SJSA1 (cell line): ENCODE measurements at places on chromosomes 7 and 10.

- no peak for DNase-seq
These were observed 180.0 kb upstream of the BMPER start for GRCh38 chr7:33725111-33726025.

GRCh38 chr7:125465527-125465926 is 535.9 kb upstream of the POT1 start:
- DNase-seq: no peak

DNA sequence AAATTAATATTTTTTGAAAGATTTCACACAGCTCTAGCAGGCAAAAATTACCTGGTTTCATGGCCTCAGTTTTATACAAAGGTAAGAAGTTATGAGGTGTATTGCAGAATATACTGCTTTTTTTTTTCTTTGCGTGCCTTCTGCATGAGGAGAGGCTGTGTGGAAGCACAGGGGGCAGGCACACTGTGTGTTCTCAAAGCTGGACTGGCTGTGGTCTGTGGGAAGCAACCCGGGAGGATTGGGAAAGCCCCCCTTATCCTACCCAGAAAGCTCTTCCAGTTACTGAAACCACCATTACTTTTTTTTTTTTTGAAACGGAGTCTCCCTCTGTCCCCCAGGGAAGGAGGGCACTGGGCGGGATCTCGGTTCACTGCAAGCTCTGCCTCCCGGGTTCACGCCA is 25.0 kb downstream of the ADARB2 start:
- no peak for DNase-seq

GRCh38 chr10:103812432-103812831 is 42.9 kb downstream of the SH3PXD2A start:
- no peak for DNase-seq

GRCh38 chr10:71078454-71079145 is 133.8 kb upstream of the UNC5B start:
- DNase-seq: peak; percentile 38

- no peak for DNase-seq
These were observed 6.3 kb upstream of the MYO1G start for GRCh38 chr7:44985033-44985695.

DNA sequence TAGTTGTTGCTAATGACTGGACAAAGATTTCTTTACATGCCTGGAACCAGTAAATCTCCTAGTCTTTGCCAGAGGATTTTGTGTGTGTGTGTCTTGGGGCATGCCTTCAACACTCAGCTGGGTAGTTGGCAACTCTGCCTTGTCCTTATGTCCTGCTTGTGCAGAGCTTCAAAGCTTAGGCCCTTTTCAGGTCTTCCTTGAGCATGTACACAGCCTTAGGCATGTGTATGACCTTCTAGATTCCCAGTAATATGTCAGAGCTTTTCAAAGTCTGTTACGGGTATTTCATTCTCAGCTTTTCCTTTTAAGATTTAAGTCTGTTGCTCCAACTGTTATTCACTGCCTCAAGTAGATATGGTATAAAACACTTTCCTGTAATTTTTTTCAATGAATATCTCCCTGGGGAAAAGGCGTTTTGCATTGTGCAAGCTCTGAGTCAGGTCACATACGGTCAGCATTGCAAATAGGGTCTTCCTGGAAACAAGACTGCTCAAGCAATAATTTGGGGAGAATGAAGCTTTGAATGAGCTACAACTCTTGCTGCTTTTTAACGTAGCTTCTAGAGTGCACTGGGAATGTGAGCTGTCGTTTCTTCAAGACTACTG is 25.5 kb downstream of the SHOC2 start:
- no peak for DNase-seq

DNA sequence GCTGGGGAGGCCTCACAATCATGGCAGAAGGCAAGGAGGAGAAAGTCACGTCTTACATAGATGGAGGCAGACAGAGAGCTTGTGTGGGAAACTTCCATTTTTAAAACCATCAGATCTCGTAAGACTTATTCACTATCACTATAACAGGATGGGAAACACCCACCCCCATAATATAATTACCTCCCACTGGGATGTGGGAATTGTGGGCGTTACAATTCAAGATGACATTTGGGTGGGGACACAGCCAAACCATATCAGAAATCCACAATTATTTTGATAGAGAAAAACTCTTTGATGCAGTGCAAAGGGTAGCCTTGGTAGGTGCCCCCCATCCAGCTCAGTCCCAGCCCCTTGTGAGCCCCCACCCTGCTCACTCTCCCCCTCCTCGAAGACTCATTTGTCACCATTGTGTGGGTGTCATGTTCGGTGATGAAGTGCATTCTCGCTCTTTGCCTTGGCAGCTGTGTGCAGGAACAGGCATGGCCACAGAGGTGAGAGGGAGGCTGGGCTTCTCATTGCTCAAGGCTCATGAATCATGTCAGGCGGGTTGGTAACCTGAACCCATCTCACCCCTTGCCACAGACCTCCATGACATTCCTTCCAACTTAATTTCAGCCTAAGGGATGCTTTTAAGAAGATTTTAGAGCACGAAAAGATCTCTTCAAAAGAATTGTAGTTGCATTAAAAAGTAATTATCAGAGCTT is 75.9 kb downstream of the BUB3 start:
- DNase-seq: peak; percentile 14

DNA sequence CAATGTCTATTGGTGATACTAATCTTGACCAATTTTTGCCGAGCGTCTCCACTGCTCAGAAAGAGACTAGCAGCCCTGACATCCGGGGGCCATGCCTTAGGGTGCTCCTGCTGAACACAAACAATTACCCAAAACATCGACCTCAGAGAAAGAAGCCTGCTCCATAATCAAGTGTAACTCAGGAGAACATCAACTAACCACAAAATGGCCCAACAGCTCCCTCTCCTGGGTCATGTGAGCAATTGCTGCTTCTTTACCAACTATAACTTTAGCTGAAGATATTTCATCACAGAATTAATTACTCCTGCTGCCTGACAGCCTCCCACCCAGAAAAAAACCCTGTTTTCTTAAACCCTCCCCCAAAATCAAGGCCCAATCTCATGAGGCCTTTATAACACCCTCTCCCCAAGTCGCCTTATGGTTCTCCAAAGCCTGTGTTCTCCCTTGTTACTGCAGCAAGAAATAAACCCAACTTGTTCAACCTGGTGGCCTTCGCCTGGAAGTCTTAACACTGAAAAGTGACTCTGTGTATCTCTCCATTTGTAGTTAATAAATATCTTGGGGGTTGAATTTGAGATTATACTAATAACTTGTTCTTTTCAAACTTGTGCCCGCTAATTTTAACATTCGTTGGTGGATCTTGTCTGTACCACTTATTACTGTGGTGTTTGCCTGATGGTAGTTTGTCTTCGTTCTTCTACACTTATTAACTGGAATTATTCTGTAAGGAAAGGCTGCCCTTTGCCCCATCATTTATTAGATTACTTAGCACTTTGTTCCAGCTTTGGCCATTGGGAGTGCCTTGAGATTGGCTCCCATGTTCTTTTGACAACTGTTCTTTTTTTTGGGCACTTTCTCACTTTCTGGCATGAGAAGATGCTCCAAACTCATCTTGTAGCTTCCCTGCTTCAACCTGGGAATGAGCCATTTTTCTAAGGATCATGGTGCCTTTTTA is 21.2 kb upstream of the RAMP3 start:
- DNase-seq: no peak

DNA sequence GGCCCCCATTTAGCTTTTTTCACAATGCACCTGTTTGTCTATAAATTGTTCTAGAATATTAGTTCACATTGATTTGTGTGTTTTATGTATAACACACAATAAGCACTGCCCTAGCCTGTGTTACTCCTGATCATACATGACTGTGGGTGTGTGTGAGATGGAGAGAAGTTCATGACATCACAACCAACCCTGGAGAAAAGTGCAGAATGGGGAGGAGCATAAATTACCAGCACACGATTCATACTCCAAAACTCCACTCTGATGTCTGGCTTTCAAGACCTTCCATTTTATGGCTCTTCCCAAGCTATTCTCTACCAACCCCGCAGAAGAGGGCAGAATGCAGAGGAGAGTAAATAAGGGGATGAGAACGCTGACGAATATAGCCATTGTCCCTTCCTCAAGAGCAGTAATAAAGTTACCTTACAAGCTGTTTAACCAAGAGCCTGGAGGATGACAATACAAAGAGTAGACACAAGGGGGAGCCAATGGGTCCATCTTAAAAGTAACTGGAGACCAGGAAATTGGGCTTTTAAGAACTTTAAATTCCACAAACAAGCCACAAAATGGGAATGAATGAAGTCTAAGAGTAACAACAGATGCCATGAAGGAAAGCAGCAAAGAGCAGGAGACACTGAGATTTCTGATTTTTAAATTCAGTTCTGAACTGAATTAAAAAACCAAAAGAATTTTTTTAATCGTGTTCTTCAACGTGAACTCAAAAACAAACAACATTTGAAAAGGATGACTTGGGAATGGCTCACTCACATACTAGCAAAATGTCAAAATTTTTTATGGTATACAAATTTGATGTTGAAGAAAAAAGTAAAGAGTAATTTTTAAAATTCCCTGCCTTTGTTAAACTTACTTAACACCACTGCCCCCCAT is 159.6 kb downstream of the PARD3 start:
- peak; percentile 63 for DNase-seq

- peak; percentile 31 for DNase-seq
These were observed 41.9 kb downstream of the LRRN3 start for GRCh38 chr7:111132833-111133232.

- no peak for DNase-seq
These were observed 115.2 kb upstream of the ADAM12 start for GRCh38 chr10:126503392-126504062.

DNA sequence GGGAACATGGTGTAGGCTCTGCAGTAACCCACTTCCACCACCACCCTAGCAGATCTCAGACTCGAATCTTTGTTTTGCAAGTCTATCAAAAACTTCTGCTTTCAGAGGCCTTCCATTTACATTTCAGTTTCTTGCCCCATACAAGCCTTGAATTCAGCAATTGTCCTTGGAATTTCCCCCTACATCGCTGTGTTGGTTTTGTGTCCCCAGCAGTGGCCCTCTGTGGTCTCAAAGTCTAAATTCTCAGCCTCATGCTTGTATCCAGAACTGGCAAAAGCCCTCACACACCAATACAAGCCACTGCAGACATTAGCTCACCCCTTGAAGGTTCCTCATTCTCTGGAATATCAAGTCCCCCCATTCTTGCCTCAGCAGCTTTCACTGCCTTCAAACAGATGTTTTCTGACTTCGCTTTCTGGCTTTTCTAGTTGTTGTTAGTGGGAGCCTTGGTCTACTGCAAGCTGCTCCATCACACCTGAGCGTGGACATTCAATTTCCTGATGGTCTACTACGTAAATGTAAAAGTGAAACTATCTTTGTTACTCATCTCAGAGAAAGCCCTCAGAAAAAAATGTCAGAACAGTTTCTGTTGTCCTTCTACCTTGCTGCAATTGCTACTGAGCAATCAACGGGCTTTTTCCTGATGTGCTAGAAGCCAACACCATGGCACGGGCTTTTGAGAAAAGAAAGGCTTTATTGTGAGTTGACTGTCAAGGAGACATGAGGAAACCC is 1.8 kb upstream of the NUB1 start:
- DNase-seq: peak; percentile 9

DNA sequence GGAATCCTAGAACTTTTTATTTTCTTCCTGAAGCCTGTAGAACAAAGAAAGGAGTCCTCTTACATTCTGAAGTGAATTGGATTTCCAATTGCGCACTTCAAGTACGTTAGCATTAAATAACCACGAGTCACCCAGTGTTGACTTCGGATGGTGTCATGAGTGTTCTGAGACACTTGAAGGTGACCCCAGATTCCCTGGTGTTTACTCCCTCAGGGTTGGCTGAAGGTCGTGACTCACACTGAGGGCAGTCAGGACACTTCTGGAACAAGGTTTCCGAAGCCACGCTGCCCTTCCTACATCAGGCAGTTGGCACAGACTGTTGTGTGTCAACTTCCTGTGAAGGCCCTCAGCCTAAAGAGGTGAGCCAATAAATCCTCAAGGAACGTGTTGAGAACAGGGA is 186.6 kb upstream of the CELF2 start:
- DNase-seq: peak; percentile 23

DNA sequence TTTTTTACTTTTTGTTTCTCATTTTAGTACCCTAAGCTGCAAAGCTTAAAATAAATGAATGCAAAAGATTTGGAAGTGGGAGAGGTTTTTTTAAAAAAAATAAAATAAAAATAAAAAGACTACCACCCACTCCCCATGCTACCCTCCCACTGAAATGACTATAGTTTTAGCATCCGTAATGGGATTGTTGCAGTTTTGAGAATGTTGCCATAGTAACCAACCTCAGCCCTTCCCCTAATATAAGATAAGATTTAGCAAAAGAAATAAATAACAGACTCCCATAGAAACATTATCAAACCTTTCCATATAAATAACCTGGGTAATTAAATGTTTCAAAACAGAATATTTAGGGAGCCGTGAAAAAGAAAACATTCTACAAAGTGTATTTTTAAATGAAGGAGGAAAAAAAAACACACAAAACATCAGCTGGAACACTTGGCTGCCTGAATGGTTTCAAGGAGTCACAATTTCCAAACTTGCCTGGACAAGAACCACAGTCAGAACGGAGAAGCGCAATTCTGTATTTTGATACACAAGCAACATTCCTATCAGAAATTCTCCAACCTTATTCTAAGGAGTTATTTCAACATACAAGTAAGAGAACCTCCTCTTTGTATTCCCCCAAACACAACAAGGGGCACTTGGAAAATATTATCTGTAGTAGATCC is 57.4 kb downstream of the DGKI start:
- no peak for DNase-seq

- no peak for DNase-seq
These were observed 95.7 kb downstream of the PLXNA4 start for GRCh38 chr7:132480534-132480933.

DNA sequence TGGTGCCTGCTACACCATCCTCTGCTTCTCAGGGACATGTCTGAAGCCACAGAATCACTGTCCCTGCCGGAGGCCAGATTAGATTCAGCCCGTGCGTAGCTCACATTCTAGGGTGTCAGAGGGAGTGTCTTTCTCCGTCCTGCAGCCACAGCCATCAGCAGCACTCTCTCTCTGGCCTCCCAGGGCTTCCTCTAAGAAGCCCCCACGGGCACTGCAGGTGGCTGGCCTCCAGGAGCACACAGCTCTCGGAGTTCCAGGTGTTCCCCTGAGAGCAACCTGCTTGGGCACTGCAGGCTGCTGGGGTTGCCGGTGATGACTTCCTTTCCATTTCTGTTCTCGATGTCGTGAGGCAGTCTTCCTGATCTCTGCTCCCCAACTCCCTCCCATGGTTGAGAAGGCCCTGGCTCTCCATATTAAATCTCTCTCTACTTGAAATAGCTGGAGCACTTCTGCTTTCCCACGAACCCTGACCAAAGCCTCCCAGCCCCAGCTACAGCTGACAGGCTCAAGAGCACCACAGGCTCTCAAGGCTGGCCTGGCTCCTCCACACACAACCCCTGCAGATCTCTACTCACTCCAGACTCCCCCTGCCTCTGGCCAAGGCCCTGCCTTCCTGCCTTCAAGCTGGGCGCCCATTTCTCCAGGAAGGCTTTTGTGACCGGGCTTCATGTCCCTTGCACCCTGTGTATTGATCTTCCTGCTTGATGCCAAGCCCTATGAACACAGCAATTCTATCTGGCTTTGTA is 49.0 kb upstream of the TMEM72 start:
- no peak for DNase-seq
